Sigmoid colon (tissue), 7 donors: ENCODE measurements at places on chromosomes 11 and 22. TPM values are rescaled to one million over a fixed set of nuclear protein-coding genes. Genes with fewer than 3 reads are reported as not detected.

GRCh38 chr22:44519886-44520285 lies 21.9 kb upstream of the RTL6 start:
- no peak for DNase-seq

DNA sequence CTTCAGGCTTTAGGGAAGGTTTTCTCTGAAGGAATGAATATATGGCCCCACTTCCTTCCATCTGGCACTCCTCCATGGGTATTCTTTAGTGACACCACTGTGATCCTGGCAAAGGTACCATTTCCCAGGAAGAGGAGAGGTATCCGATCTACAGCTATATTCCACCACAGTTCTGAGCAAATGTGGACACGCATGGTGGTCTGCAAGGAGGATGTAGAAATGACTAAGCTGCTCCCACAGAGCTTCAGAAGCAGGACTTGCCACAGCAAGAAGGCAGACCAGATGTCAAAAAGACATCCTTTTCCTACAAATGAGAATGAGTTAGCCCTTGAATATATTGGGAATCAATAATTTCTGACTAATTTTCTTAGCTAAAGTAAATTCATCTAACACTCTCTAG lies 45.5 kb downstream of the ARFGAP2 start:
- peak; percentile 10 for DNase-seq

DNA sequence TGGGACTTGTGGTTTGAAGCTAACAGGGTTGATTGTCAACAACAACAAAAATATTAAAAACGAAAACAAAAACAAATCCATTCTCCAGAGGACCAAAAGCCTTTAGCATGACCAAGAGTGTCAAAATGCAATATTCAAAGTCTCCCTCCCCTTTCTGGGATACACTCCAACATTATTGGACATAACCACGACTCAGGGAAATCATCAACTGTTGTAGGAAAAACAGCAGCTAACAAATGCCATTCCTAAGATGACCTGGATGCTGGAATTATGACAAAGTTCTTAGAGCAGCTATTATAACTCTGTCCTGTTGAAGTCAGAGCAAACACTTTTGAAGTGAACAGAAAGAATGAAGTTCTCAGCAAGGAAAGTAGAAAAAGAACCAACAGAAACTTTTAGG lies 143.0 kb downstream of the TMEM135 start:
- DNase-seq, result no peak

DNA sequence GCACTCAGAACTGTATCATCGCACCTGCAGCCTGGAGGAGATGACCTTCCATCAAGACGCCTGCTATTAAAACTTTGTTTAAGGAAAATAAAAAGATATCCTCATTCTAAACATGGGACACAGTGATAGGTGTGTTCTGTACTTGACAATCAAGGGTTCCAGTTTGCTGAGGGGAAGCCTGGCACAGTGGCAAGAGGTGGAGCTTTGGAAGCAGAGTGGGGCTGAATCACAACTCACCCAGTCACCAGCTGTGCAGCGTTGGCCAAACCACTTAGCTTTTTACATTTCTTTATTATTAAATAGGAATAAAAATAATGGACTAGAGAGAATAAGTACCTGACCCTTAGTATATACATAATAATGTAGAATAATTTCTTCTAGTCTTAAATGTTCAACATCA lies 220.7 kb downstream of the TENM4 start:
- no peak for DNase-seq

DNA sequence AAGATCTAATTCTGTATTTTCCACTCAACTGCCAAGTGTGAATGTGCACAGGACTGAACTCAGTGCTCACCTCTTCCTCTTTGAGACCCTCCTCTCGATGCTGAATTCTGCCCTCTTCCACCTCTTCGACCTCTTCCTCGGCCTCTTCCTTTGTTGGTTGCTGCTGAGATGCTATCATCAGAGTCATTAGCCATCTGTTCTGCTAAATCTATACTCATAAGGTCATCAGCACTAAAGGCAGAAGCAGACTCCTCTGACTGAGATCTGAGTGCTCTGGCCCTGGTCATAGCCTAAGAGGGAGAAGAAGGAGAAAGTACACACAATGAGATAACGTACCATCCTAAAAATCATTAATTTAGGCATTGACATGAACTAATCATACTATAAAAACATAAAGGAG lies 45.9 kb upstream of the GPR83 start:
- no peak for DNase-seq

- DNase-seq, result no peak
Measured at GRCh38 chr11:39772525-39773137, 1686.8 kb downstream of the LRRC4C start.

GRCh38 chr11:71936825-71937224 lies 8.0 kb downstream of the RNF121 start:
- no peak for DNase-seq

DNA sequence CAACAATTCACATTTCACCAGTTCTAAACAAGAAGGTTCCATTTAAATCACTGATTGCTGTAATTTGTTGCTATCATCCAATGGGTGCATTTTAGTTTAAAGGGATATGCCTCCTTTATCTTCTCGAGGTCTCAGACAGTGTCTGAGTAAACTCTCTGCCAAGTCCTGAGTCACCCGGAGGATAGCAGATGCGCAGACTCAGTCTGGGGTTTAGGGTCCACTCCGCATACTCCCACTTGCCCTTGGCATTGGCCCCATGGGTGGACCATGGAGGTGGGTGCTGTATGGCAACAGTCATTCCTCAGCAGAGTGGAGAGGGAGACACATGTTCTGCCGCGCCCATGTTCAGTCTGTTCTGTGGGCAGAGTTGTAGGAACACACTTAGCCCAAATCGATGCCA lies 65.4 kb upstream of the CRTAM start:
- no peak for DNase-seq

GRCh38 chr11:116328391-116328790 lies 444.4 kb downstream of the BUD13 start:
- no peak for DNase-seq

DNA sequence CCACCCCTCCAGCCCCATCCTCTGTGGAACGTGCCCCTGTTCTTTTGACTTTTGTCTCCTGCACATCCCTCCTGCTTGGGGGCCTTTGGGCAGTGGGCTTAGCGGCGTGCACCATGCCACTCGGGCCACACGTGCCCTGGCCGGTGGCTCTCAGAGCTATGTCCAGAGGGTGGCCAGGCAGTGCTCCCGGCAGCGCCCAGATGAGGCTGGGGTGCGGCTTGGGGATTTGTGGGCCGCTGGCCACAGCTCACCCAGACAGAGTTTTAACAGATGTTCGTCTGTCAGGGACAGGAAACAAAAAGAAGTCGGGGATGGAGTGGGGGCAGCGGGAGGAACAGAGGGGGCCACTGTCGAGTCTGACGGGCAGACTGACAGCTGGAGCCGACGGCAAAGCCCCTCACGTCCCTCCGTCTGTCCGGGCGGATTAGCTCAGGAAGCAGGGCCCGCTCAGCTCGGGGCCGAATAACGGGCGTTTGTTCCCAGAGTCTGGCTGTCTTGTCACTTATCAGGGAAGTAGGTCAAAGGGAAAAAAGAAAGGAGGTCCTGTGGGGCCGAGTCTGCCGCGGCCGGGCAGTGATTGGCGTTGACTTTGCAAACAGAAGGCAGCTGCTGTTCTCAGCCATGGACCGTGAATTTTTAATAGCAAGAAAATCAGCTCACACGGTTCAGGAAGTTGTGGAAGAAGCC lies 61.6 kb downstream of the LRP5 start:
- no peak for DNase-seq

GRCh38 chr11:8709002-8709672 lies 26.5 kb downstream of the RPL27A start:
- peak; percentile 98 for DNase-seq

CARD18 gene
- polyA plus RNA-seq, result not detected

EIF1AD gene
- 14.3 TPM for polyA plus RNA-seq

OR5B21 gene
- not detected for polyA plus RNA-seq

PHF21B gene
- polyA plus RNA-seq, result not detected

OR8D4 gene
- polyA plus RNA-seq, result 0.03 TPM
